ENCODE measurements at places on chromosomes 7 and 10.

GRCh38 chr7:131038153-131038552 is 289.5 kb upstream of the MKLN1 start:
- DNase-seq: no peak

DNA sequence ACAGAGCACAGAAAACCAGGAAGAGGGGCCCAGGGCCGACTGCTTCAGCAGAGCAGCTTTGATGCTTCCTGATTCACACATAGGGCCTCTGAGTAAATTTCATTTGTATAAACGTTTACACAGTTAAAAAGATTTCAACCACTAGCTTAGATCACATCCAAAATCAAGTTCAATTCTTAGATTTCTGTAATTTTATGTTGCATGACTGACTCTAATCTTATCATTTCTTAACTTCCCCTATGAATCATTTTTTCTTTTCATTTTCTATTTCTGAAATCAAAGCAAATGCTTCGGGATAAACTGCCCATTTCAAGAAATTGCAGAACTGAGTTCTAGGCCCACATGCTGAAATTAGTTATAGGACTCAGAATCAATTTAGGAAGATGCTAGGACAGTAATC is 224.7 kb downstream of the INHBA start:
- no peak for DNase-seq

DNA sequence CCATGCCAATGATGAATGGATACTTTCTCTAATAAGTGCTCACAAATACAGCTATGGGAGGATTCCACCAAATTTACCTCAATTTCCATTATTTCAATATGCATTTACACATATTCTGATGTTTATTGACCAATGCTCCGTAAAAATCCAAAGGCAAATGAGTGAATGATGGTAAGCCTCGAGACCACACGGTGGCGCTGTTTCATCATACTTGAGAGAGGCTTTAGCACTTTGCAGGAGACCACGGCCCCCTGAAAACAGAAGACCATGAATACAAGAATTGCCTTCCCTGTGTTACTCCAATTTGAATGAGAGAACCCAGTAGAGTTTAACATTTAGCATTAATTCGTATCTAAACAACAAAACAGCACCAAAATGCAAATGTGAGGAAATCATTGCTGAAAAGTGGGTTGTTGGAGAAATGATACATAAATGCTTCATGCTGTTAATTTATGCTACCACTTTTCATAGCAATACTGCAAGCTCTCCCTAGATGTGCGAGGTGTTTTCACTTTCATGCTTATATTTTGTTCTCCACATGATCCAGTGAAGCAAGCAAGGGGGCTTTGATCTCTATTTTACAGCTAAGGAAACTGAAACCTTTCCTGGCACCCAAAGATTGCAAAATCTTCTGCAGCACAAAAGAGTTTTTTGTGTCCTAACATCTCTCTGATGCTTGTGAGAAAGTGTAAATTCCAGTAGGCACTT is 35.4 kb downstream of the TRIL start:
- peak; percentile 47 for DNase-seq

- no peak for DNase-seq
These were observed 97.5 kb upstream of the NPS start for GRCh38 chr10:127451628-127452027.

GRCh38 chr10:69214666-69215131 is 5.4 kb upstream of the HKDC1 start:
- no peak for DNase-seq

- DNase-seq: peak; percentile 62
These were observed 40.6 kb downstream of the CYP17A1 start for GRCh38 chr10:102796407-102797176.

DNA sequence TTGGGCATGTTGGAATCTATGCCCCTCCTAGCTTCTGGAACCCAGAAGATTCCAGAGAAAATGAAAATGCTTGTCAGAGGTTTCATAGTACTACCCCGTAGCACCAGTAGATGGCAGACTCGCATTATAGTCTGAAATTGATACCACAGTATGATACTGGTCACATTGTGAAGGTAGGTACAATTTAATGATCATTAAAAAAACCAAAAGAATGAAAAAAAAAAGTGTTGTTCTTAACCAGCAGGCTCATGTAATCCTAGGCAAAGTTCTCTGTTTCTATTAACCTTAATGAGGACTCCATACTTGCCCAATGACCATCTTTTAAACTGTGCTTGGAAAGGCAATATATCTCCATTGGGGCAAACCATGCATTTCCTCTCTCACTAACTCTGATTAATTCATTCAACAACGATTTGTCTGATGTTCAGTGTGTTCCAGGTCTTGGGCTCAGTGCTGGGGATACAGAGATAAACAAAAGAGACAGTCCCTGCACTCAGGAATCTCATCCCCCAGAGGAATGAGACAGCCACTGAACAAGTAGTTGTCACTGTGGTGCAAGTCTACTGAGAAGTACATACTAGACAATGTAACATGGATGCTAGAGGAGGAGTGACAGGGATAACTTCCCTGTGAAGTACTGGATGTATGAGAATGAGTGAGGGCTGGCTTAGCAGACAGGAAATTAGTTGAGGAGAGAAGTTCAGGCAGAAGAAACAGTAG is 223.5 kb upstream of the PHYHIPL start:
- DNase-seq: peak; percentile 31

- DNase-seq: no peak
These were observed 25.2 kb upstream of the PLXDC2 start for GRCh38 chr10:19791032-19791431.

GRCh38 chr7:136293272-136293671 is 316.1 kb upstream of the MTPN start:
- DNase-seq: no peak

DNA sequence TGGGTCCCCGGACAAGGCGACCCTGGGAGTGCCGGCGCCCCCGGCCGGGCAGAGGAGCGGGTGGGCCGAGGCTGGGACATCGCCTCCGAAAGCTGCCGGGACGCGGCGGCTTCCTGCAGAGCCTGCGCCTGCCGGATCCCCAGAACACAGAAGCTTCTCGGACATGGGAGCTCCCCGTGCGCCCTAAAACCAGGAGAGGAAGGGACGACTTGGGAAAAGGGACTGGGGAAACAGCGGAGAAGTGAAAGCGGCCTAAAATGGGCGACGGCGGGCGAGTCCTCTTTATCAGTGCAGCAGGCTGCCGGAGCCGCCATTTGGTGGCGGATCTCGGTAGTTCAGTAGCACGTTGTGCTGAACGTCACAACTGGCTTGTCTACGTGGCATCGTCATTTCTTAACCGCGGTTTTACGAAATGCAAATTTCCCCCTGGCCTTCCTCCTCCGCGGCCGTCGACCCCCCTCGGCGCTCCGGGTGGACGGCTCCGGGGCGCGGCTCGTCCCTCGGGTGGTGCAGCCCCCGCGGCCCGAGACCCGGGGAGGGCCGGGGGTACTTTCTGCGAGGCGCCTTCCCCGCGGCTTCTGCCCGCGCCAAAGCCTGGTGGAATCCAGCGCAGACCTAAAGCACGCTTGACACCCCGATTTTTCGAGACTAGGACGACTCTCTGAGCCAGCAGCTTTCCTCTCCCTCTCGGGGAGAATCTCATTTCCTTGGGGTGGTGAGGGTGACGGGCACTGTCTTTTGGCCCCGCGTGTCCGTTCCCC is 9.9 kb upstream of the SPAG6 start:
- no peak for DNase-seq

DNA sequence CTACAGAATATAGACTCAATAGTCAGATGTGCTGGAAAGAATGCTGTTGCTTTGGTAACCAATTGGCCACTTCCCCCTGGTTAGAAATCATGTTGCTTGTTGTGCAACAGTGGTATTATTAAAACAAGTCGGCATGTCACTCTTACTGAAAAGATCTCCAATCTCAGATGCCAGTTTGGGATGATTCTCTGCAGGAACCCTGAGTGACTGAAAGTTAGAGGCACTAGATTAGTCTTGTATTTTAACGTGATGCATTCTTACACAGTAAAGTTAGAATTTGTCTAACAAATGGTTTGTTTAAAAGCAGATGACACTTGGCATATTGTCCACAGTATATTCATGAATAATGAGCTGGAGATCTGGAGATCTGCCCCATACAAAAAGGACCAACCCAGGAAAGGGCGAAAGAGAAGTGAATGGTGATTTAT is 287.6 kb downstream of the TWIST1 start:
- DNase-seq: no peak

GRCh38 chr10:101829561-101830315 is 11.5 kb upstream of the OGA start:
- no peak for DNase-seq

GRCh38 chr10:130215931-130216231 is 79.7 kb downstream of the GLRX3 start:
- no peak for DNase-seq

- no peak for DNase-seq
These were observed 4.7 kb upstream of the MRLN start for GRCh38 chr10:59757966-59758365.

- DNase-seq: no peak
These were observed 7.6 kb upstream of the SUPV3L1 start for GRCh38 chr10:69172241-69172982.

DNA sequence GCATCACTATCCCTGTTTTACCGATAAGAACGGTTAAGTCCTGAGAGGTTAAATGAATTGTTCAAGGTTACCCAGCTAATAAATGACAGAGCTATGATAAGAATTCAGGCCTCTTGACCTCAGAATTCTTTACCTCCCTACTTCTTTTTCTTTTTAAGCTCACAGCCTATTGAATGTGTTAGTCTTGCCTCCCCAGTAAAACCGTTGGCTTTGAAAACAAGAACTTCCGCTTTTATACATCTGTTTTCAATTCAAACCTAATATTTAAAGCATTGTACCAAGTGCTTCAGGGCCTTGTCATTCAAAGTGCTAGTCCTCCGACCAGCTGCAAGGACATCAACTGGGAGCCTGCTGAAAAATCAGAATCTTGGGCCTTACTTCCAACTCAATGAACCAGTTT is 15.6 kb downstream of the SEC31B start:
- DNase-seq: no peak

GRCh38 chr10:87661861-87662785 is 2.4 kb downstream of the PAPSS2 start:
- DNase-seq: no peak

- DNase-seq: no peak
These were observed 345.0 kb upstream of the PCDH15 start for GRCh38 chr10:55146032-55146431.

- no peak for DNase-seq
These were observed 291.8 kb downstream of the CRPPA start for GRCh38 chr7:16129431-16130110.

GRCh38 chr7:112238852-112239610 is 32.5 kb downstream of the ZNF277 start:
- no peak for DNase-seq

DNA sequence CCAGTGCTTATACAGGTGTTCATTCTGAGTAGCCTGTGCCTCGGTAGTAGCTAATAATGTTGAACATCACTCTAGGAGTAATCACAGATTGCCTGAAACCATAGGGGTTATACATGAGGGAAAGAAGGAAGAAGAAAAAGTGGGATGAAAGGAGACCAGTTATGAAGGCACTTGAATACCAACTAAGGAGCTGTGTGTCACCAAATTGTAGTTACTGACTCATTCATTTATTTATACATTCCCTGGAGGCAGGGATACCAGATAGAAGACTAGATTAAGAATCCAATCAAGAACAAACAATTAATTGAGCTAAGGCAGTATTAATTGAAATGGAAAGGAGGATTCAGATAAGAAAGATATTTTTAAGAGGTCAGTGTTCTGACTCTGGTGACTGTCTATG is 129.6 kb upstream of the PRPS1L1 start:
- DNase-seq: no peak

DNA sequence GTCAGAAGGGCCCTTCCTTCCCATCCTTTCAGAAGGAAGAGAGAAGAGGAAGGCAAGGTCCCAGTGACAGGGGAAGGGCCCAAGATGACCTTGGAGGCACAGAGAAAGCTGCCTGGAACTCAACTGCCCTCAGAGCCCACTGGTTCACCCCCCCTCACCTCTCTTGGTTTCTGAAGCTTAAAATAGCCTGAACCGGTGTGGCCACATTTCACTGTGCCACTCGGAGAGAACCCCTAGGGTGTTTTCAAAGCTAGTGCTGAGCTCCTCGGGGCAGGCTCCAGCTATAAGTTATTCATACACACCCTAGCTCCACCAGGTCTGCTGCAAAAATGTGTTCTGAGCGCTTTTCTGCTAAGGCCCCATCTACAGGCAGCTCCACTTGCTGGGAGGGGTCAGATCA is 60.9 kb upstream of the ADRB1 start:
- no peak for DNase-seq

DNA sequence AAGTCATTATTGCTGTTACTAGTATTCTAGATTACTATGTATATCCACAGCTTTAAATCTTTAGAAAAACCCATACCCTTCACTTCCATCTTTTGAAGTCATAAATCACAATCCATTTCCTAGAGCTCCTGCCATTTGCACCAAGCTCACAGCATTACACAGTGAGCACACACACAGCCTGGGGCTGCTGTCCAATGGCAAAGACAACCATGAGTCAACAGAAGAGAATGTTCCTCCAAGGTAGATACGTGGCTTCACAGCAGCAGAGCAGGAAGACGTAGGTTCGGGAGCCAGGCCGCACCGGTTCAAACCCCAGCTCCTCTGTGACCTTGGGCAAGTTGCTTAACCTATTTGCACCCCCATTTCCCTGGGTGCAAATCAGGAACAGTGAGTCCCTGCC is 234.6 kb downstream of the DIP2C start:
- no peak for DNase-seq

DNA sequence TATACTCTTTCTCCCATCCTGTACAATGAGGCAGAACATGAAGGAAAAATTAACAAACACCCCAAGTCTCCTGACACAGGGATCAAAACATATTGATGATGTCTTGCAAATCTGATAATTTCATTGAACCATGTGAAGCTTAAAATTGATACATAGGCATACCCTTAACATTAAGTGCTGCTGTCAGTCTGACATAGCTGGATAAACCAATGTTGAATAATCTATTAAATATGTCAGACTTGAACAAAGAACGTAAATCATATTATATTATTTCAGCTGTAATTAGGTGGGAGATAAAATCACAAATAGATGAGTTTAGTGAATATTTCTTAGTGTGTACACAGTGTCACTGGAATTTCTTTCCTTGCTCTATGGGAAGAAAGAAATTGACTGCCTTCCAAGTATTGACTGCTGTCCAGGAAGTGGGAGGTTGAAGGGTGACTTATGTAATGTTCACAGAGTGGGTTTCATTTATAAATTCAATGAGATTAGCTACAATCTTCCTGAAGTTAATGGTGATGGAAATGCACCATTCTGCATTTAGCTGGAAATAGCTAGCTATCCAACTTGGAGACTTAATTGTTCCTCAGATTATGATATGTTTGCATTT is 170.8 kb downstream of the AUTS2 start:
- no peak for DNase-seq

GRCh38 chr10:120131183-120131582 is 238.7 kb downstream of the SEC23IP start:
- no peak for DNase-seq

DNA sequence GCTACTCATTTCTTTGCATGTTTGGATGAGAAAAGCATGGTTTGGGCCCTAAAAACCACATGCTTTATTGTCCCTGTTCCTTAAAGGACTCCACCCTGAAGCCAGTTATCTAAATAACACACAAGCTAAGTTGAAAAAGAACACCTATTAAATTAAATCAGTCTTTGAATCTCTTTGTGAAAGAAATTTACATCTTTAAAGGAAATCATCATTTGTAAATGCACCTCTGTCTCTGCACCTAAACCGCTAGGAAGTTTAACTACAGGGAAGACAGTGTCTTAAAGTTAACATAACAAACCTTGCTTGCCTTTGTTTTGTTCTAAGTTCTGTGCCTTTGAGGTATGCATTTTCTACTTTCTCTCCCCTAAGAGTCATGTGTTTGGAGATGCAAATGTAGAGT is 52.6 kb downstream of the HTR7 start:
- DNase-seq: no peak

Measured in anterior cingulate cortex (tissue), 58 donors.